ENCODE measurements at places on chromosomes 5 and 9.

DNA sequence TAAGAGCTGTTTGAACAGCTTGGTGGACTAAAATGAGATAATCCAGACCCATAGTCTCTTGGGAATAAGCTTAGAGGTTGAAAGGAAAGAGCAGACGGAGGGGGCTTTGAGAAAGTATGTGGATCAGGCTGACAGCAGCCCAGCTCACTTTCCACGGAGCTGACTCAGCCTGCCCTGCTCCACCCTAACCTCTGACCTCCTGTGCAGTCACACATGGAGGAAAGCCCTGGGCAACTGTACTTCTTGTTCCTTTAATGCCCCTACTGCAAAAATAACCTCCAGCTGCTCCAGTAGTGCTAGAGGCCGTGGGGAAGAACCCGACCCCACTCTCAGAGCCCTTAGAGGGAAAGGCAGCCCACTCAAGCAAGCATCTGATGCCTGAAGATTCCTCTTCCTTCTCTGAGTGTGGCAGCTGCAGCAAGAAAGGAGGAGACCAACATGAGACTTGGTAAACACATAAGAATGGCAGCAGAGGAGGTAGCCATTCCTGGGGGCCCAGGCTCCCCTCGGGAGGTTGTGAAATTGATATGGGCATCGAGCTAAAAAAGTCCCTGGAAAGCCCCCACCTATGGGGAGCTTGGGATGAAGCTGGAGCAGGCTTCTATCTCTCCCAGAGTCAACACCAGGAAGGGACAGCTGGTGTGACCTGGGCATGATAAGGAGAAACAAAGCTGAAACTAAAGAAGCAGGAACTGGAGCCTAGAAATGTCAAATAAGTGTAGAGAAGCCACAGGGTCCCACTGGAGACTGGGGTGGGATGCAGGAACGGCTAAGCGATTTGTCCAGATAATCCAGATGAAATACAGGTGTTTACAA lies 204.3 kb downstream of the PIK3R1 start:
- DNase-seq = peak; percentile 50

- no peak for DNase-seq
Measured at GRCh38 chr5:24623031-24623430, 21.7 kb downstream of the CDH10 start.

- no peak for DNase-seq
Measured at GRCh38 chr5:31516802-31517201, 15.1 kb downstream of the DROSHA start.

GRCh38 chr5:78750281-78750680 lies 101.7 kb upstream of the LHFPL2 start:
- peak; percentile 31 for DNase-seq

DNA sequence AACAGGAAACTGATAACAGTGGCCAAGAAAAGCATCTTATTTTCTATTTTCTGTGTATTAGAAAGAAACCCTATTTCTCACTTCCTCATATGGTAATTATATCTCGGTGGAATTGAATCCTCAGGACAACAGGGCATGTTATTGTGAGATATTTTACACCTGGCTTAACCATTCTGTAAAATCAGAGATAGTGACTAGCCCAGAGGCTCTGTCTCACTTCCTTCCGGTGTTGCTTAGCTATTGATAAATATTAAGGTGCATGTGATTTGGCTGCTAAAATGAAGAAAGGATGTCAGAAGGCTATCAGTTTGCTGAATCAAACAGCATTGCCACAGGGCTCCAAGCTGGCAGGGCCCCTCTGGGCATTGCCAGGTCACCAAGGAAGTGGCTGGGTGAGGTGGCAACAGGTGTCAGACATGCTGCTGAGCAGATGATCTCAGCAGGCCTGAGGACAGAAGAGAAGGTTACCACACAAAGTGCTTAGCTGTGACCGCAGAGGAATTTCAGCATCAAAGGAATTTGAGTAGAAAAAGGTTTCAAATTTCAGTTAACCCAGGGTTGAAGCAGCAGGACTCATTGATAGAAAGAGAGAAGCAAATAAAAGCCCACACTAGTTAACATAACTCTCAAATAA lies 330.7 kb downstream of the PDE4D start:
- DNase-seq = peak; percentile 2

Measured in EH (cell line).